Astrocyte of the hippocampus (primary cell): ENCODE measurements at places on chromosomes 11 and 22.

DNA sequence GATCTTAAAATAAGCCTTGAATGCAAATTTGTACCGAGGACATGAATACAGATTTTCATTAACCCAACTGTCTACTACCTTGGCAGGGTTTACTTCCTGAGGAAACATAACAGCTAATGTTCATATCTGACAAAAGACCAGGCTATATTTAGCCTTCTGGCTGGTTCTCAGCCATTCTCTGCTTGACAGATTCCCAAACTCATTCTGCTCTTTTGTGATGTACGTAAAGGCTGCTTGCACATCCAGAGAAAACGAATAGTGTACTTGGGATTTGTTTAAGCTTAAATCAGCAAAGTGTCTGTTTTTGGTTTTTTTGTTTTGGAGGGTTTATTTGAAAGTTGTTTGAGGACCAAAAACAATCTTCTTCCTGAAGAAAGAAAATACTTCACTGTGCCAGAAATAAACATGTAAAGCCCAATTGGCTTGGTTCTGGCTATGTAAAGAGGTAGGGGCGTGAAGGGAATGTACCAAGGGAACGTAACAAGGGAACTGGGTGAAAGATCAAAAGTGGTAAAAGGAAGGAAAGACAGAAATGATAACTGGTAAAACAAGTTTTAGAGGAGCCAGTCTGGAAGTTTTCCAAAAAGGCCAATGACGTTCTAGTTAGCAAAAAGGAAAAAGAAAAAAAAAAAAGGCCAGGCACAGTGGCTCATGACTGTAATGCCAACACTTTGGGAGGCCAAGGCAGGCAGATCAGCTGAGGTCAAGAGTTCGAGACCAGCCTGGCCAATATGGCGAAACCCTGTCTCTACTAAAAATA is 21.4 kb upstream of the CRTAM start:
- no peak for DNase-seq

DNA sequence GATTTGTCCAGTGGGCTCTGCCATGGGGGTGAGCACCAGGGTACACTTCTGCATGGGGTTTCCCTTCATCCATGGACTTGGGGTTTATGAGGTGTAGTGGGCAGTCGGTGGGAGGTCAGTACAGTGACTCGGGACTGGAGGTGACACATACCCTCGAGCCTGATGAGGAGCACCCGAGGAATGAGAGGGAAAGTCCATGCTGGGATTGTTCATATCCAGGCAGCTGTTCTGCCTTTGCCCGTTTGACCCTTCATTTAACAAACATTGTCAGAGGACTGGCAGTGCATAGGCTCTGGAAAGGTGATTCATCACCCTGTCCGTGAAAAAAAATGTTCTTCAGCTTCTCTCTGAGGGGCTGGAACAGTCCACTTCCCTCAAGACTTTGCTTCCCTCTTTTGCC is 2.7 kb downstream of the NAV2 start:
- DNase-seq: peak; percentile 81

DNA sequence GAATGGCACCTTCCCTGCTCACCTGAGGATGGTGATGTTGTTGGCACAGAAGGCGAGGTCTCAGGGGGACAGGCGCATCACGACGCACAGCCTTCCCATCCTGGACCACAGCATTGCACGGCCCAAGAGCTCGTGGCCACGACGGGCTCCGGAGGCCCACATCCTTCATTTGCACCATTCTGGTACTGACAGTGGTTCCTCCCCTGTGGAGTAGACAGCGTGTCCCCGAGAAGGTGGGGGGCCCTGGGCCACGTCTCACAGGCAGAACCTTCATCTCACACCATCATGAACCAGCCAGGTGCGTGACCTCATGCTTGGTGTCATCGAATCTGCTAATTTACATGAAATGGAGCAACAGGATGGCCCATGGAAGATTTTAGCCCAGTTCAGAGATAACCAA is 180.0 kb downstream of the CTTN start:
- DNase-seq: no peak

GRCh38 chr11:27231530-27231929 is 131.5 kb downstream of the CCDC34 start:
- DNase-seq: no peak

DNA sequence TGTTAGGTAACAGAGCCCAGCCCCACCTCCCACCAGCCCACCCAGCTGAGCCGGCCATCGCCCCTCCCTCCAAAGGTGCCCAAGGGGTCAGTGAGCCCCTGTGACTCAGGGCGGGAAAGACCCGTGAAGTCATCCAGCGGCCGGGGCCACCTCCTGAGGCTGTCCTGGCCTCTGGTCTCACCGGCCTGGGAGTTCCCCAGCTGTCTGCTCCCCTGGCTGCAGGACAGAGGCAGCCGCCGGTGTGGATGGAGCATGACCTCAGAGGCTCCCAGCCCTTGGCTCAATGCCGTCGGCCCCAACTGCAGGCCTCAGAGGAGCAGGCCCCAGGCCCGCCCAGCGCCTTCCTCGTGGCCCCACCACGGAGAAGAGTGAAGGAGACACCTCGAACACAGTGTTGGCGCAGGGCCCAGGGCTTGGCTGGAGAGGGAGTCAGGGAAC is 28.7 kb downstream of the RPL3 start:
- peak; percentile 87 for DNase-seq

- no peak for DNase-seq
Observed at GRCh38 chr22:30284172-30284571, 5.1 kb downstream of the CASTOR1 start.

GRCh38 chr11:10604340-10604748 is 35.9 kb upstream of the LYVE1 start:
- DNase-seq: peak; percentile 25

GRCh38 chr22:16969508-16970327 is 38.3 kb downstream of the GAB4 start:
- no peak for DNase-seq

- DNase-seq: peak; percentile 76
Observed at GRCh38 chr11:34234086-34234740, 123.6 kb downstream of the ABTB2 start.
